ENCODE measurements at places on chromosomes 5 and 9.

DNA sequence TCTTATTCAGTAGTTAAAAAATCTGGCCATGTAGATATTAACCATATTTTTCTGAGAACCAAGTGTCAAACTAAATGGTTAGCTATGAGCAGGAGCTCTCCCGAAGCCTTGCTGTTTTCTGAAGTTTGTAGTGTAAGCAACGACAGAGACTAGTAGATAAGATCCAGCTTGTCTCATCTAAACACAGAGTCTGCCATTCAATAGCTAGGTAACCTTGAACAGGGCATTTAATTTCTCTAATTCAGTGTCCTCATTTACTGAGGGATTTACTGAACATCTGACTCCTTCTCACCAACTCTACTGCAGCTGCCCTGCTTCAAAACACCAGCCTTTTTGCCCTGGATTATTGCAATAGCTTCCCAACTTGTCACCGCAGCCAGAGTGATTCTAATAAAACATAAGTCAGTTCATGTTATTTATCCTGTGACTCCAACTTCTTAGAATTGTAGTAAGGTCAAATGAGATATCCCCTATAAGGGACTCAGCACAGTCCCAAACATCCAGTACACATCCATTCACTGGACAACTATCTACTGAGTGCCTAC is 337.0 kb downstream of the PLK2 start:
- no peak for DNase-seq

- no peak for DNase-seq
These were observed 40.2 kb upstream of the ROPN1L start for GRCh38 chr5:10401498-10401897.

DNA sequence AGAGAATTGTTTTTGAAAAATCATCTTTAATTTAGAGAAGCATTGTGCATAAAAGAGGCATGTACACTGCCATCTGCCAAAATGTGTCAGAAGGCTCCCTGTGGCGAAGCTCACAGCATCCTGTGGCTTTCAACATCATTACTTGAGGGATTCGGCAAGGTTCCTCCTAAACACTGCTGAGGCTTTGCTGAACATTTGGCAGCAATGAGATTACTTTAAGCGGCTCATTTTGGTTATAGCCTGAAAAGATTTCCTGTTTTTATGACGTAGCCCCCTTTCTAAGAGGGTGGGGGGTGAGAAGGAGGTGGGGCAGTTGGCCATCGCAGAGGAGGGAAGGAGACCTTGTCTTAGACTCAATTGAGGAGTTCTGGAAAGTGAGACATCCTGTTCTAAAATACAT is 469.4 kb downstream of the RASEF start:
- DNase-seq = no peak

DNA sequence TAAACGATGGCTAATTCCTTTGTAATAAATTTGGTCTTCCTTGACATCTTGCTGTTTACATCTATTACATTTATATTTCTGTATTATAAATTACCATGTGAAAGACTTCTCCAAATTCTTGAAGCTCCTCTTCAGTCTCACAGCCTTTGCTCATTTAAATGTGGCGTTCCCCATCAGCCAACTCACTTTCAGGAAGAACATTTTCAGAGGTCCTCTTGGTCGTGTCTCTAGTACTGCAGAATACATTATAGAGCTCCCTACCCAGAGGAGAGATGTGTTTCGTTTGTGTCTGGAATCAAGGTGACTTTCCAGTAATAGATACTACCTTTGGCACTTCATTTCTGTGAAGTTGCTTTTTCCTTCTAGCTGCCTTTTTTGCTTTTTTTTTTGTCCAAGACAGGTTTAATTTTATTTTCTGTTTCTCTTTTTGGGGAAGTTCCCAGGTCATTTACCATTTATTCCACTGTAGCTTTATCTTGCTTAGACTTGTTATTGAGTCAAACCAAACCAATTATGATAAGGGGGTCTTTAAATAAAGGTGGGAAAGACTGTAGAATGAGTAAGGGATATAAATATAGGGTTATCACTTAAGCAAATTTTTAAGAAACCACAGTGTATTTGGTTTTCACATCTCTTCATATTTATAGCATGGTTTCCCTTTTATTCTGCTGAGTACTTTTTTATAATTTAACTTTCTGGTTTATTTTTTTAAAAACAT is 12.8 kb downstream of the UBE2B start:
- no peak for DNase-seq

DNA sequence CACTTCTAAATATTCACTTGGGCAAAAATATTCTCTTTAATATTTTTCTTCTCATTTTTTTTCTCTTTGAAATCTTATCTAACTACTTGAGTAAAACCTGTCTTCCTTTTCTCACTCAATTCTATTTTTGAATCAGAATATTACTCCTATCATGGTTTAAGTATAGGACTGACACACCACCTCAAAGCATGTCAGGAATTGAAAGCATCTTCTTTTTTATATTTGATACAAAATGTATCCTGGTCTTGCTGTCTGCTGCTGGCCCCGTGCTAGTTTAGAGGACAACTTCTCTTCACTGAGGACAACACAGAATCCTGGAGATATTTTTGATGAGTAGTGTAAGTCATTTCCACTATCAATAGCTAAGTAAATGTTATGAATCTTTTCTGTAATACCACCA is 383.6 kb downstream of the GADD45G start:
- no peak for DNase-seq

Measured in CD4-positive, alpha-beta T cell treated with Interleukin-1 beta for 1 hour (primary cell).